SK-N-SH (cell line): ENCODE measurements at places on chromosomes 1 and 21.

DNA sequence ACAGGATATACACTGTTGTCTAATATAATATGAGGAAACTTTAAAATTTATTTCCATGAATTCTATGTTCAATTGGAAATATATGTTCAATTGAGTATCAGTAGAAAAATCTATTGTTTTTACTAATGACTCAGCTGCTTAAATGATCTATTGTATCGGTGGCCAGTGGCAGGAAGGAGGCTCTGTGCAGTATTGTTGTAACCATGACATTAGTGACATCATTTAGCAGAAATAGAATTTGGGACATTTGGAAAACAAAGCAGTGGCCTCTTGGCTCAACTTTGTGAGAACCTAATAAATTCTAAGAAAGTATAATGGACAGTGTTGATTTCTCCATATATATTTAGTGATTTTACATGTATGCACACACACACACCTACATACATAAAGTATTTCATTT is 257.4 kb downstream of the PDE4B start:
- no peak for DNase-seq

DNA sequence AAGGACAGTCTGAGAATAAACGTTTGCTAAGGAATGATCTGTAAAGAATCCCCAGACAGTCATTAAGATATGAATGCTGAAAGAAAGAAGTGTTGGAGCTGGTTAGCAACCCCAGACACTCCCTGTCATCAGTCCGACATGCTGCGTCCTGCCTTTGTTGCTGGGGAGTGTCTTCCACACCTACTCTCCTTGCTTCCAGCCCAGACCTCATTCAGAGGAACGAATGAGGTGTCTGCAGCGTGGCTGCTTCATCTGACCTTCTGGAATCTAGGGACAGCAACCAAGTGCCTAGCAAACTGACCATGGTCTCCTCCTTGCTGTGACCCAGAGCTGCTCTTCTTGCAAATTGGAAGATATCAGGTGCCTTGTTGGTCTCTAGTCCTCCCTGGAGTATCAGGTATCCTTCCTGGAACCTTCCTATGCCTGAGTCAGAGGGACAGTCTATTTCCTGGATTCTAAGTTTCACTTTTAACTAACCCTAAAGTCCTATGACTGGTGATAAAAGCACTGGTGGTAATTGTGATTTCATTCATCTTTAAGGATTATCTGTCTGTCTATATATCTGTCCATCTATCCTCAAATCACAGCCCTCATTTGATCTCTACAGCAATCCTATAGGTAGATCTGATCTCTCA is 45.3 kb downstream of the NFASC start:
- no peak for DNase-seq

- no peak for DNase-seq
These were observed 171.5 kb downstream of the ZNF281 start for GRCh38 chr1:200238311-200238710.

GRCh38 chr1:100626397-100626796 is 88.5 kb downstream of the GPR88 start:
- no peak for DNase-seq

- no peak for DNase-seq
These were observed 108.2 kb downstream of the TGFBR3 start for GRCh38 chr1:91777630-91778300.

GRCh38 chr21:46145840-46146691 is 9.3 kb downstream of the FTCD start:
- DNase-seq, result no peak

GRCh38 chr1:100164216-100164615 is 13.8 kb downstream of the LRRC39 start:
- no peak for DNase-seq

- no peak for DNase-seq
These were observed 1.4 kb downstream of the LAPTM5 start for GRCh38 chr1:30756206-30756544.

DNA sequence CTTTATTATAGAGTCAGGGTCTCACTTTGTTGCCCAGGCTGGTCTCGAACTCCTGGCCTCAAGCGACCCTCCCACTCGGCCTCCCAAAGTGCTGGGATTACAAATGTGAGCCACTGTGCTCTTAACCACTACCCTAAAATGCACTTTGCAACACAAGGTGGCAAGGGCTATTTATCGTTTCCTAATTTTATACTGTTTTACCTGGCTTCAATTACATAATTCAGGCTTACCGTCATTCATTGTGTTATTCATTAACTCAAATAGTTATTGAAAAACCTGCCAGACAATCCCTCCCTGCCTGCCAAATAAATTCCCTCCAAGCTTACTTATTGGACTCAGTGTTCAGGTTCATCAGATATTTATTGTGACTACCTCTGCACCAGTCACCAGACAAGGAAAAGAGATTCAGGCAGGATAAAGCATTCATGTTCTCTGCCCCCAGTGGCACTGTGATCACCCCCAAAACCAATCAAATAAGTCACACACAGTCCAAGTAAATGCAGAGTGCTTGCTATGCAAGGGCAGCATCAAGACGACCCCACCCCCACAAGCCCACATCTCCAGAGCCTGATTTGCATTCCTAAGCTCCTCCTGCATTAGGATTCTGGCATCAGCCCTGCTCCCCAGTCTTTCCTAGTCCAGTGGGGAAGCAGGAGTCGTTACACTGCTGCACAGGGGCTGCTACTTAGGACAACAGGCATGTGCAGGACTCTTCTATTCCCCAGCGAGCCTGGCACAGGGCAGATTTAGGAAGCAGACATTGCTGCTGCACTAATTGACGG is 8.1 kb downstream of the PAQR7 start:
- no peak for DNase-seq

DNA sequence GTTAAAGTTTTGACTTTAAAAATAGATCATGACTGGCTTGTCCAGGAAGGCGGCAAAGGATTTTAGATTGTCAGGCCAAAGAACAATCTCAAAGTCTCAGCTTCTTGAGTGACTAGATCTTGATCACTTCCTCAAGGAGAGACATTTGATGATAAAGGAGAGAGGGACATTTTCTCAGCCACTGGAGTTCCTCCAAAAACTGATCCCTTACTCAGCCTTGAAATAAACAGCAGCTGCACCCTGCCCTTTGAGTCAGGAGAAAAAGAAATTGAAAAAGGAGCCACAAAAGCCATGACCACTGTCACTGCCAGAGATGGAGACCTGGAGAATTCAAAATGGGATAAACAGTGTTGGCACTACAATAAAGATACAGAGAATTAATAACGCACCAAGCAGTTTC is 288.4 kb upstream of the PRMT6 start:
- DNase-seq, result no peak

- no peak for DNase-seq
These were observed 195.7 kb downstream of the ROR1 start for GRCh38 chr1:63969441-63969901.

DNA sequence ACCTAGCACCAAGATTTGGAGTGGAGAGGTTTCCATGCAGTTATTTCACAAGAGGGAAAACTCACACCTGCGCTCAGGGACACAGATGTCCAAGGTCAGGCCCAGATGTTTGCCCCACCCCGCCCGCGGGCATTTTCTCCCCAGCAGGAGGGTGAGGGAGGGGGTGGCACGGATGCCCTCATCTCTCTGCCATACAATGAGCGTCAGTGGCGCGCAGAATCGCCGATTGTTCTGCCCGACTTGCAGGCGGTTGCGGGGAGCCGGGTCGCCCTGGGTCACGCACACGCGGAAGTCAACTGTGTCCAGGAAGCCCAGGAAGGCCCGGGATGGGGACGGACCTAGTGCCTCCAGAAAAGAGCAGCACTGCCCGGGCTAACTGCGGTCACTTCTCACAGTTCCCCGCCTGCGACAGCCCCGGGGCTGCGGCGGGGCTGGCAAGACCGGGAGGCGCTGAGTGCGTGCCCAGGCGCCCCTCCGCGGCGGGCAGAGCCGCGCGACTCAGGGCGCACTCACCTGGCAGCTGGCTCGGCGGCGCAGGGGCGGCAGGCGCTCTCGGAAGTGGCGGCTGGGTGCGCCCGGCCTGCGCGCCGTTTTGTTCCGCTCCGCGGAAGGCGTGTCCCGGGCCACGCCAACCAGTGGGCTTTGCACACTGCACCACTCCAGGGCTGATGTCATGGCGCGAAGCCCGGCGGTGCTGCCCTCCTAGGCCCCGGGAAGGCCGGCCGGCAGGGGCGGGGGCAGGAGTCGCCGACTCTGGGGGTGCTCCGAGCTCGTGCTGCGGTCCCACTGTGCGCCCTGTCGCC is at the start of gene CSRP1:
TSS of gene CSRP1 (minus strand) at position 567 of the 803 bp plus-strand sequence. CDS start 10,820 bp downstream, outside the sequence.
- DNase-seq, result peak; percentile 96

DNA sequence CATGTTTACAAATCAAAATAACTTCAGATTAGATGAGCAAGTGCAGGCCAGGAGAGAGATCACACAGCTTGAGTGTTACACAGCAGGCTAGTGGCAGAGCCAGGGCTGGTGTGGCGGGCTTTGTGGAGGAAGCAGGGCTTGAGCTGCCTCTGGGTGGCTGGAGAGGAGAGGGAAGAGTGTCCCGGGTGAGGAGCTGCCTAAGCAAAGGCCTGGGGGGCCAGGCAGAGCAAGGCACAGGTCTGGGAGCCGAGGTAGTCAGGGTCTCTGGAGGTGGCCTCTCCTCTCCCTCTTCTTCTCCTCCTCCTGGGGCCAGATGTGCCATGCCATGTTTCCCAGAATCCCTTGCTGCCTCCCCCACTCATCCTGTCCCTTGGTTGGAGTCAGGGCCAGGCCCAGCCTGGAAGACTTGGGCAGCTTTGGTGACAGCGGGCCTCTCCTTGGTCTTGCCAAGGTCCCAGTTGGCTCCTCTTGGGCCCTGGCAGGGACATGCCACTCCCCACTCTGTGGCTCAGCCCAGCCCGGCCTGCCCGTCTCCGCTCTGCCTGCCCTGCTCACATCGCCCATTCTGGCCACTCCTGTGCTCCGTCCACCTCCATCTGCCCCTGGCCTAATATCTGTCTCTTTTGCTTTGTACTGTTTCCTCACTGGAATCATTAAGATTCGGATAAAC is 70.3 kb downstream of the PTPRU start:
- no peak for DNase-seq

GRCh38 chr1:40612345-40612831 is 53.1 kb downstream of the RIMS3 start:
- peak; percentile 78 for DNase-seq

DNA sequence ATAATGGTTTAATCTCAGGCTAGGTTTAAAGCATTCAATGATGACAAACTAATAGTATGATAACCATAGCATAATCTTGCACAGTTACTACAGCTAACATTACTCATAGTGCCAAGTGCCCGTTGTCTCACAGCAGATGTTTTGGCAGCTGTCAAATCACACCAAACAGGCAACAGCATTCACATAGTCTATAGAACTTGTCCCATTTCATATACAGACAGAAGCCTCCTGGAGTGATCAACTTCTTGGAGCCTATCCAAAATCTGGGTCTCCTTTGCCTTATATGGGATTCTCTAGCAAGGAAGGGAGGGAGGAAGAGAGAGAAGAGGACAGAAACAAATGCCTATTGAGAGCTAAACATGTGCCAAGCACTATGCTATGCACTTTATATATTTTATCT is 250.6 kb upstream of the ZP4 start:
- no peak for DNase-seq

DNA sequence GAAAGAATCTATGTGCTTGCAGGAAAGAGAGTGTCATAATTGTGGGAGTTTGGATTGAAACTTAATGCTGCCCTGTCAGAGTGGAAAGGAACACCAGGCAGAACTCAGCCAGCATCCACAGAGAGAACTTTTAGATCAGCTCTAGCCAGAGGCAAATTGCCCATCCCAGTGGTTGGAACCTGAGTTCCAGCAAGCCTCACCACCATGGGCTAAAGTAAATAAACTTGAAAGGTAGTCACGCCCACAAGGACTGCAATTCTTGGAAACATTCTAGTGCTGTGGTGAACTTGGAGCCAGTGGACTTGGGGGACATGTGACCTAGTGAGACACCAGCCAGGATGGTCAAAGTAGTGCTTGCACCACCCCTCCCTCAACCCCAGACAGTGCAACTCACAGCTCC is 571.6 kb downstream of the LRRIQ3 start:
- DNase-seq, result no peak

DNA sequence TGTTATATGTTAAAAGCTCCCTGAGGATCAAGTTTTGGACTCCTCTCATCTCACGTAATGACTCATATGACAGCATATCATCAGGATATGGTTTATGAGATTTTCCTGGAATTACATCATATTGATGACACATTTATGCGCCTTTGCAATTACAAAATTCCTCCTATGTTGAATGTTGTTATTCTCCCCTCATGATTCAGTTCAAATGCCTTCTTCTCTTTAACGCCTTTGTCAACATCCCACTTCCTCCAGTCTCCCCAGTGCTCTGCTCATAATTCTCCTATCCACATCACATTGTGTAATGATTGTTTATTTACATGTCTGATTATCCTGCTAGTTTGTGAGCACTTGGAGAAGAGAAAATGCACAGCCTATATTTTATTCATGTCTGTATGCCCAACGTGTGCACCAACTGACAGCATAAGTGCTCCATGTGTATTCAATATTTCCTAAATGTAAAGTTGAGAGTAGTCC is 80.9 kb upstream of the BACH1 start:
- no peak for DNase-seq

GRCh38 chr1:9590201-9590600 is 1.5 kb downstream of the TMEM201 start:
- DNase-seq, result no peak

DNA sequence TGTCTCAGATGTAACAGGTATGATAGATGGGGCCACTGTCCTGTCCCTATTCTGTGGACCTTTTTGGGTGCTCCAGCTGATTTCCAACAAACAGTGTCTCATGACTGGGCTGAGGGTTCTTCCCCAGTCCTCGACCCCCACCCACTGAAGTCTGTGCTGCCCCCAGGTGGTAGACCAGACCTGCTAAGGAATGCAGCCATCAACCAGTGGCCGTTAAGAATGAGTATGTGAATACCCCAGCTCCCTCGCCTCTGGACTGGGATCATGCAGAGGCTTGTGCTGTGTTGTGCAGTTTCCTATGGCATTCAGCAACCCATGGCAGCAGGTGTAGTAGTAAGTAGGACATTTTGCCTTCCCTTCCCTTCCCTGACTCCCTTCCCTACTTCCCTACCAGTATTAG is 183.1 kb upstream of the KAZN start:
- DNase-seq, result peak; percentile 33

DNA sequence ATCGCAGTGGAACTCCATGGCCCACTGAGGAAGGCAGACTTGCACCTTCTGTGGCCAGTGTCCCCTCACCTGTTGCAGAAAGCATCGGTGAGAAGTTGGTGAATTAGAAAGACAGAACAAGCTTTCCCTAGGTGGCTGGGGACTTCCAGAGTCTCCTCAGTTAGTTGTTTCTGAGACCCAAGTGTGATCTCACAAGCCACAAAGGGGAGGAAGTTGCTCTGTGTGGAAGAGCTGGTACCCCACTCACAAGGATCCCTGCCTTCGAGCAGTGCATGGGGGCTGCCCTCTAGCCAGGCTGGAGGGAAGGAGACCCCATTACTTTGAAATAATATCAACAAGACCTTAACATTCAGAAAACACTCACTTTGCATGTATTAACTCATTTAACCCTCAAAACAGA is 2.1 kb downstream of the PRELP start:
- no peak for DNase-seq
